ENCODE measurements at places on chromosomes 3 and 15. TPM values are rescaled to one million over a fixed set of nuclear protein-coding genes. Genes with fewer than 3 reads are reported as not detected.

DNA sequence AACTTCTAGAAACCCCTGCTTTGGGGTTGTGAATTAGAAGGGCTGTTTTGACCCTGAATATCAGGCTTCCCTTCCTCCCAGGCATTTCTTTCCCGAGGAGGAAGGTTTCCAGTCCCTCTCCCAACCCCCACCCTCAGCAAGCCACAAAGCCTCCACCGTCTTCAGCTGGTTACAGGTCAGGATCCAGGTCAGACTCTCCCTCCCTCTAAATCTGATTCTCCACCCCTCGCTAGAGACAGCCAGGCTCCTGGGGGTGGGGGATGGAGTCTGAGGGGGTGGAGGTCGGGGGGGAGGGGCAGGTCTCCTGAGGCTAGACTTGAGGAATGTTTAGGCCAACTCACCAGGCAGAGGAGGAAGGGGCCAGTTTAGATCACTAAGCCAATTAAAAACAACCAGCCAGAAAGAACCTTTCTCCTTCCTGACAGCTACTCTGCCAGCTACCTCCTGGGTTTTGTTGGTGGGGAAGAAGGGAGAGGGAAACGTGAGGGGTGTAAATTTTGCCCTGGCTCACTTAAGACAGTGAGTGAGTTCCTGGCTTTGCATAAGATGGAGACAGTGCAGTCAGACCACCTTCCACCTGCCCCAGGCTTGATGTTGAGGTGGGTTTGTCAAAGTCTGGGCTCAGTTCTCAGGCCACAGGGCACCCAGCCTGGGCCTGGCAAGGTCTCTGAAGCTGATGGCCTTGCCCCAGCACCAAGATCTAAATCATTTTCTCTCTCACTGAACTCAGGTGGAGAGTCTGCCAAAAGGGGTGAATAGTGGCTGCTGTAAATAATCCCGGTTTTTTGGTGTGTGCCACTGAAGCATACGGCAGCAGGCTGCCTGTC lies 19.5 kb downstream of the BMF start:
- no peak for DNase-seq

- DNase-seq: no peak
Measured at GRCh38 chr3:14280326-14280725, 101.7 kb downstream of the LSM3 start.

GRCh38 chr15:69757186-69757585 lies 304.6 kb downstream of the RPLP1 start:
- no peak for DNase-seq

DNA sequence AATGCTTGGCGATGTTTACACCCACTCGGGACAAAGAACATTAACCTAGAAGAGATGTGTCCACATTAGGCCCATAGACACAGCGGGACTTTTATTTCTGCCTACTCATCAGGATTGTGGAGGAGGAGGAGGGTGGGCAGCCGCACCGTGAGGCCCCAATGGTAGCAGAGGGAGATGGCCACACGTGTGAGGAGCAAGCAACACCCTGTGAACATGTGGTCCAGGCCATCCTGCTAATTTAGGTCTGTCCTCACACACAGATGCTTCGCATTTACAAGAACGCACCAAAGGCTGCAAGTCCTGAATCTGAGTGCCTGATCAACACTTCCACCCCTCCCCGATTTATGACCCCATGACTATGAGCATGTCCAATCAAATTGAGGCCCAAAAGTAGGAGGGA lies 560.0 kb downstream of the GABRG3 start:
- DNase-seq: no peak

DNA sequence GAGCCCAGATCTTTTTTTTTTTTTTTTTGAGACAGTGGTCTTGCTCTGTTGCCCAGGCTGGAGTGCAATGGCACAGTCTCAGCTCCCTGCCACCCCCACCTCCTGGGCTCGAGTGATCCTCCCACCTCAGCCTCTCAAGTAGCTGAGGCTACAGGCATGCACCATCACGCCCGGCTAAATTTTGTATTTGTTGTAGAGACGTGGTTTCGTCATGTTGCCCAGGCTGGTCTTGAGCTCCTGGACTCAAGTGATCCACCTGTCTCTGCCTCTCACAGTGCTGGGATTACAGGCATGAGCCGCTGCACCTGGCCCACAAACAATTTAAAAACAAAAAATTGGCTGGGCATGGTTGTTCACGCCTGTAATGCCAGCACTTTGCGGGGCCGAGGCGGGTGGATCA lies 22.6 kb upstream of the SLC6A6 start:
- no peak for DNase-seq

- DNase-seq: no peak
Measured at GRCh38 chr15:39282663-39283208, 298.1 kb upstream of the THBS1 start.

DNA sequence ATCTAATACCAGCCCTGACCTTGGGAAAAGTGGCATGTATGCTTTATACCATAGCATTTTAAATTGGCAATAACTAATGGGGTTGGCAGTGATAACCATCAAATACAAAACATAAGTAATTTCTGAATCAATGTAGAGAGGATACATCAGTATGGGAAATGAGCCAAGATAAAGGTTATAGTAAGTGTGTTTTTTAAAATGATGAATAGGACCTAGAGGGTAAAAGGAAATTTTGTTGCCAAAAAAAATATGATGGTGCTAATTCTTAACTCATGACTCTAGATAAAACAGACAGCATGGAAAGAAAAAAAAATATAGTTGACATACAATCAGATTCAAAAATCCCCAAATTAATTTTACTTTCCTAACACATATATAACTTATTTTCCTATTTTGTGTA lies 75.4 kb upstream of the ROBO1 start:
- no peak for DNase-seq

Gene PIGZ
- 1.1 TPM for polyA plus RNA-seq

Gene TMIE
- polyA plus RNA-seq: 1.1 TPM

Gene INSYN1
- polyA plus RNA-seq: 11.5 TPM

All from right renal cortex interstitium (tissue), 3 donors.